Renal cortical epithelial cell (primary cell): ENCODE measurements at places on chromosomes 16 and 17.

DNA sequence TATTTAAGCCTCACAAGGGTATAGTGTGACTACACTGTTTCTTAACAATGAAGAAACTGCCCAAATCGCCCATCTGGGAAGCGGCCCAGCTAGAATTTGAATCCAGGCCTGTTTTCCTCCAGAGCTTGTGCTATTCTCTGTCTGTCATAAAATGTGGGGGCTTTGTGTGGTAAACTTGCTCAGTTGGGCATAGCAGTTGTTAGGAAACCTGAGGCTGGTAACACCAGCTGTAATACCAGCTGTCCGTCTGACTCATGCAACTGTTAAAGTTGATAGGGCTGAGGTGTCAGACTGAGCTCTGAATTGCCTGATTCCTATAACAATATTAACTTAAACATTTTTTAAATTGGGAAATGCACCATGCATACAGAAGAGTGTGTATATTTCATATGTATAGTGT lies 9.3 kb downstream of the NOD2 start:
- DNase-seq, result peak; percentile 63

- DNase-seq, result no peak
Observed at GRCh38 chr17:49359990-49360795, 1.9 kb downstream of the ZNF652 start.

DNA sequence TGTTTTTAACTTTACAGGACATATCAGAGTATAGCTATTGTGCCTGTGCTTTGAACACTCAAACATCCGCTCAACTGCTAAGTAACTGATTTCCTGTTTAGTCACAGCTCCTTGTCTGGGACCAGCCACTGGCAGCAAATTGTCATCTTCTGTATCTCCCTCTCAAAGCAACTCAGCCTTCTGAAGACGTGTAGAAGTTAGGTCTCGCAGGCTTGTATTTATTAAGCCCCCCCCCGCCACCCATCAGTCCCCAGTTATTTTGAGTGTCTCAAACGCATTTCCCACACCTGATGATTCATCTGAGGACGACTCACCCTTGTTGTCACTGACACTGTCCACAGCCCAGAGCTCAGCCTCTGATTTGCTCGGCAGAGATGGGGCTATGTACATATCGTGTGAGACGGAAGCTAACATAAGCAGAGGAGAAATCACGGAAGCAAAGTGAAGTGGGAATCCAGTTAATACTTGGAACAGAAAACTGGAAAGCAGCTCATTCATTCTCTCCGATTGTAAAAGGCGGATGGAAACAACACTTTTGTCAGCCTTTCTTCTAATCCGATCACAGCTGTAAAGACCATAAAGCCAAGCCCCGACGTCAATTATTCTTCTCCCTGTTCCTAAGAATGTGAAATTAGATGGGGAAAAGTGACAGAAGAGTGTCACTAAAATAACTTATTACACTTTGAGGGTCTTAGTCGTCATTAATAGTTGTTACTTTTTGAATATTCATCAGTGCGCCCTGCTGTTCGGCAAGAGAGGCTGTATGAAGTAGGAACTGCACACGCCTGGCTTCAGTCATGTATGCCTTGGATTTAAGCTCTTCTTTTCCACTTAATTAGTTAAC lies 64.2 kb downstream of the PITPNC1 start:
- DNase-seq, result peak; percentile 52

DNA sequence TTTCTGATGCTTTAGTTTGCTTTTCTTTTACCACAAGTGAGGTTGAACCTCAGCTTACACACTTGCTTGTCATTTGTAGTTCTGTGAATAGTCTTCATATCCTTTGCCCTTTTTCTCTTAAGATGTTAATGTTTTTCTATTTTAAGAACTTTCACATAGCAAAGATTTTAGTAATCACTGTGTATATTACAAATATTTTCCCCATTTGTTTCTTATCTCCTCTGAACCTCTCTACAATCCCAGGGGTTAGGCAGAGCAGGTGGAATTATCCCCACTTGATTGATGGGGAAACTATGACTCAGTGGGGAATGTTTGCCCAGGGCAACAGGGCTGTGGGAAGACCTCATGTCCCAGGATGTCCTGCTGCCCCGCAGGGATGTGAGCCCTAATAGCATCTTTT lies 11.7 kb upstream of the MYH3 start:
- DNase-seq, result no peak

DNA sequence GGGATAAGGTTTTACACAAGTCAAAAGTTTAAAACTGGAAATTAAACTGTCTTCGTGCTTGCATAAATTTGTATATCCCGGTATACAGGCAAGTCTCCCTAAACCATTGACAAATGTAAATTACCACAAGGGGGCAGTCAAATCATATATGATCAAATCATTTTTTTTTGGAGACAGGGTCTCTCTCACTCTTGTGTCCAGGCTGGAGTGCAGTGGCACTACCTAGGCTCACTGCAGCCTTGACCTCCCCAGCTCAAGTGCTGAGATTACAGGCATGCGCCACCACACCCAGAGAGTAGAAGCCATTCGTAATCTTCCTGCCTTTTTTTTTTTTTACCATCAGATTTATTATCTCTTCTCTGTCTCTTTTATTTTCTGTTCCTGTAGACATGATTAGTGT lies 18.5 kb downstream of the TOP2A start:
- peak; percentile 73 for DNase-seq

DNA sequence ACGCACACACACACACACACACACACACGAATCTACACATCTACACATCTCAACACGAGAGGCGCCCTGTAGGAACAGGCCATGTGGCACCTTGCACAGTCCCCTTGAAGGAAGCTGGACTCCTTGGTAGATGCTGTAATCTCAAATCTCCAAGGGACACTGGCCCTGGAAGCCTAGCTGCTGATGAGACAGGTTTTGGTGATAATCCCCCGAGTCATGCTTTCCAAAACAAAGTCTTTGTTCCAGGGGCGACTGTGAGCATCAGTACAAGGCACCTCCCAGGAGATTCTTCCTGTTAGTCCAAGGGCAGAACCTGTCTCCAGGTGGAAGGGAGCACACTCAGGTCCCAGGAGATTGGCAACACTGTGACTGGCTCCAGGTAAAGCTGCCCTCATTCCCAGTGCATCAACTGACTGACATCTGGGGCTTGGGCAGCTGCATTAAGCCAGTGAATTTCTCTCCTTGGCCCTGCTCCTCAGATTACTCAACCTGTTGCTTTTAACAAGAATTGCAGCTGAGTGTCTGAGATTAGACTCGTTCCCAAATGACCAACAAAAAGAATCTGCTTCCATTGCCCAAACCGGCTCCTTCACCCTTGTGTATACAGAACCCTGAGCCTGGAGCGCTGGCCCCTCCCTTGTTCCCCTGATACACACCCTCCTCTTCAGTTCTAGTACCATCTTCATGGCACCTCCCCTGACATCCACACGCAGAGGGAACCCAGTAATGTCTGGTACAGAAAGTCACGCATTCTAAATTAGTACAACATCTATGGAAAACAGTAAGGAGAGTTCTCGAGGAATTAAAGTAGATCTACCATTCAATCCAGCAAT lies 13.9 kb upstream of the TNRC6C start:
- DNase-seq, result no peak

- peak; percentile 6 for DNase-seq
Observed at GRCh38 chr16:49592546-49593423, 219.2 kb downstream of the C16orf78 start.

DNA sequence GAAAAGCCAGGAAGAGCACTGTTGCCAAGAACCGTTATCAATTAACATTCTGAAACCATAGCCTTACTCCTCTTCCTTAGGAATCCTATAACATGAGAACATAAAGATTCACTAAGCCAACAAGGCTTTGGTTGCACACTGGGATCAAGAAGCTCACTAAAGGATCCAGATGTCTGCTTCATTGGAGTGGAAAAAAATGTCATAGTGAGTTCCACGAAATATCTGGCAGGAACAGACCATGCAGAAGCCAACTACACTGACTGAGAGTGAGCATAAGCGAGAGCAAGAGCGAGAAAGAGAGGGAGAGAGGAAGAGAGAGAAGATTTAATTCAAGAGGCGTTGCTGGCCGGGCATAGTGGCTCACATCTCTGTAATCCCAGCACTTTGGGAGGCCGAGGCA lies 13.4 kb upstream of the MEIOC start:
- no peak for DNase-seq
